Activated CD8-positive, alpha-beta memory T cell treated with anti-CD3 and anti-CD28 coated beads, Interleukin-2, amount 50 U/mL, for 4 hours (primary cell): ENCODE measurements at places on chromosomes 16 and 17.

GRCh38 chr17:63692195-63692816 is 7.6 kb downstream of the LIMD2 start:
- DNase-seq, result no peak

GRCh38 chr16:81061307-81061640 is 15.8 kb downstream of the C16orf46 start:
- no peak for DNase-seq

DNA sequence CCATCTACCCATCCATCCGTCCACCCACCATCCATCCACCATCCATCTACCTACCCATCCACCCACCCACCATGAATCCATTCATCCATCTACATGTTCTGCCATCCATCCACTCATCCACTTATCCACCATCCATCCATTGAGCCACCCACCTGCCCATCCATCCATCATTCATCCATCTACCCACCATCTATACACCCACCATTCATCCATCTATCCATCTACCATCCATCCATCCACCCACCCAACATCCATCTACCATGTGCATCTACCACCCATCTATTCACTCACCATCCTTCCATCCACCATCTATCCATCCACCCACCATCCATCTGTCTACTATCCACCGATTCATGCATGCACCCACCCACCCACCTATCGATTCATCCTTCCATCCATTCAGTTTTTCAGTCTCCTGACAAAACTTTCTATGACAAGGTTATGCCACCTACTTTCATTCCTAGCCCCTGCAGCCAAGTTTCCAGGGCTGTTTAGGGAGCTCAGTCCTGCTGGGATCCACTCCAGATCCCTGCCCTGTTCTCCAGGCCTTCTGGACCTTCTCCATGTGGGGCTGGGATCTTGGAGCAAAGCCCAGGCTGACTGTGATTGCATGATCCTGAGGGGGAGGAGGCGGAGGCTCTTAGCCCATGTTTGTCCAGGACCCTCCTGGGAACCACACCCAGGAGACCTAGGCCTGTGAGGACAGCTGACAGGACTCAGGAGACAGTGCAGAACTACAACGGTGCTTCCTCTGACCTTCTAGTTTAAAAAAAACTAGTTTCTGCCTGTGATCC is 27.4 kb downstream of the BCO1 start:
- no peak for DNase-seq

DNA sequence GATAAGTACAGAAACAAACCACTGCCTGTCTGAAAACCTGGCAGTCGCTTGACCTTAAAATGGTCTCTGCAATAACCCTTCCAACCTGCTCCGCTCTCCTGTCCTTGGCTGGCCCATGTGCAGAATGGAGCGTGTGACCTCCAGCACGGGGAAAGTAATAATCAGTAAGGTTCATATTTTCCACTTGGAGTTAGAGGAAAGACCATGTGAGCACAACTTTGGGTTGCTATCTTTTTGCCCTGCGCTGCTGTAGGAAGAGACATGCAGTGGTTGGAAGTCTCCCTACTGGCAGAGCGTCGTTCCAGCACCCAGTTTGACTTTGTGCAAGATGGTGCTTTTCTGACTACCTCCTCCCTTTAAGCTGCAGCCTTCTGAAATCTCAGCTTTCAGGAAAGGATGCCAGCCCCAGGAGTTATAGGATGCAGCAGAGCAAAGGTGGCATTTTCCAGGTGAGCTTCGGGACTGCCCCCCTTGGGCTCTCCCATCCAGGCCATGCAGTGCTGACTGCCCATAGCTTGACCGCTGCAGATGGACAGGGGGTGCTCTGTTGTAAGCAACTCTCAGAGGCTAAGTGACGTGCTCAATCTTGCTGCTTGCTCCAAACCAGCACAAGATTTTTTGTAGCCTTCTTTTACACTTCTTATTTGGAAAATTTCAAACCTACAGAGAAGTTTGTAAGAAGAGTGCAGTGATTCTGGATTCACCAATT is 110.7 kb upstream of the NOL11 start:
- no peak for DNase-seq

GRCh38 chr16:28537964-28538732 is 626 bp downstream of the NUPR1 start:
- DNase-seq, result no peak

GRCh38 chr16:81465375-81465943 is 20.9 kb downstream of the CMIP start:
- DNase-seq, result no peak

- DNase-seq, result no peak
These were observed 5.0 kb upstream of the SLC38A8 start for GRCh38 chr16:84047626-84048025.

DNA sequence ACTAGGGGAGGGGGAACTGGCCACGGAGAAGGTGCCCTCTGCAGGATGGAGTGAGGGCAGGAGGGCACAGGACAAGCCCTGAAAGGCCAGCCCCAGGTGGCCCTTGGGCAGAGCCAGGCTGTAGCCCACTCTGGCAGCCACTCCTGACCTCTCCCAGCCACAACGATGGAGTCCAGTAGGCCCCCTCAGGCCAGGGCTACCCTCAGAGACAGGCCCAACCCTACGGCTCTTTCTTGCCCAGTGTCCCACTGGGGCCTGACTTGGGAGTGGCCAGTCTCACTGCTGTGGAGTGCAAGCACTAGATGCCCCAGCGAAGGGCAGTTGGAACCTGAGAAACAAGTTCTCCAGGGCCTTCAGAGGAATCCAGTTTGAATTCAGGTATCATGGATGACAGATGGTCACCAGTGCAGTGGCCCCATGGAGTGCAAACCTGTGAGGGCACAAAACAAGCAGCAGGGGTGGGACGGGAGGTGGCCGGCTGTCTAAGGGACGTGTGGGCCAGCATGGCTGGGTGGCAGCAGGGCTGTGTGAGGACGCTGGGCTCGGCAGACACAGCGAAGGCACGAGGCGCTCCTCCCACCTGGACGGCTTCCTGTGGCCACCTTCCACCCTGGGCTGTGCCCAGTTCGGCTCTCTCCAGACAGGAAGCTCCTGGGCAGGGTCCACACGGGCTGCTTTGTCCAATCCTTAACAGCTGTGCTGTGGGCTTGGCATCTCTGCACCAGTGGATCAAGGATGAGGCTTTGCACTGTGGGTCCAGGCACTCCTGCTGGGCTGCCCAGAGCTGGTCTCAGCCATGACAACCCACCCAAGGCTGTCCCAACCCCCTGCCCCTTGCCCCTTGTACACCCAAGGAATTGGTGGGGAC is 72.1 kb downstream of the AMFR start:
- DNase-seq, result peak; percentile 10
